ENCODE measurements at places on chromosomes 16 and 17.

- DNase-seq = no peak
Observed at GRCh38 chr17:14672830-14673229, 371.9 kb downstream of the HS3ST3B1 start.

- DNase-seq = no peak
Observed at GRCh38 chr17:3602499-3602898, 6.7 kb downstream of the TRPV1 start.

GRCh38 chr16:55849536-55849935 lies 16.6 kb upstream of the CES1 start:
- DNase-seq = no peak

GRCh38 chr16:11994143-11995119 lies 17.9 kb downstream of the SNX29 start:
- DNase-seq = no peak

DNA sequence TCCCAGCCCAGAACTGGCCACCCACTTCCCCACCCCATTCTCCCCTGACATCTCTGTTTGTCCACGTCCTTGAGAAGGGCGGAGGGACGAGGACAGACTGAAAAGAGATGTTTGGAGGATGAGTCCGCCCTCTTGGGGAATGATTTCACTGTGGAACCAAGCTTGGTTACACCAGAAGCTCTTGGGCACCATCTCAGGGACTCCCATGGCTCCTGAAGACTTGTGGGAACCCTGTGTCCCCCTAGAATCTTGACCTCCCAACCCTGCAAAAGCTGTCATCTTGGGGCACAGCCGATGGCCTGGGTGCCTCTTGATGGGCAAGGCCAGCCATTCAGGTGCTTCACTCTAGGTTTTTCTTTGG lies 25.9 kb upstream of the LITAF start:
- no peak for DNase-seq

DNA sequence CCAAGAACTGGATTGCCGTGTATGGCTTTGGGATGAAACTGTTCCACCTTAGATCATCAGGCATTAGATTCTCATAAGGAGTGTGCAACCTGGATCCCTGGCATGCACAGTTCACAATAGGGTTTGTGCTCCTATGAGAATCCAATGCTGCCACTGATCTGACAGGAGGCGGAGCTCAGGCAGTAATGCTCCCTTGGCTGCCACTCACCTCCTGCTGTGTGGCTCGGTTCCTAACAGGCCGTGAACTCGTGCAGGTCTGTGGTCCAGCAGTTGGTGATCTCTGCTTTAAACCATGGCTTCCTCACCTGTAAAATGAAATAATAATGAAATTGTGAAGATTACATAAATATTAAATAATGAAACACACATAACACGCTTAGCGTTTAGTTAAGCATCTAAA lies 45.5 kb upstream of the FBXO47 start:
- DNase-seq = no peak

GRCh38 chr16:86338403-86339115 lies 171.8 kb upstream of the FOXF1 start:
- DNase-seq = no peak

DNA sequence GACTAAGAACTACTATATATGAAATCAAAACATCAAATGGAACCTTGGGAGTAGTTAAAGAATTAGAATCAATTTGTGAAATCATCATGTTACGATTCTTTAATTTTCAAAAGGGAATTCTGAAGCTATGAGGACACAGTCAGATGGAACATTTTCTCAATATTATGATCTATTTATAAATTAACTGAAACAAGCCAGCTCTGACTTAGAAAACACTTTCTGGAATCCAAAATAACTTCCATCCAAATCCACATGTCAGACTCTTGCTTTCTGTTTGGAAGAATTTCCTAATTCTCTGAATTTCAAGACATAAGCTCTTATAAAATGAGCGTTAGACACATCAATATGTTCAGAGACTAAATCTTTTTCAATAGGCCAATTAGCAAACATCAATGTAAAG lies 737.7 kb upstream of the SOX9 start:
- DNase-seq = no peak

- DNase-seq = no peak
Observed at GRCh38 chr17:40600486-40601046, 35.3 kb upstream of the CCR7 start.

DNA sequence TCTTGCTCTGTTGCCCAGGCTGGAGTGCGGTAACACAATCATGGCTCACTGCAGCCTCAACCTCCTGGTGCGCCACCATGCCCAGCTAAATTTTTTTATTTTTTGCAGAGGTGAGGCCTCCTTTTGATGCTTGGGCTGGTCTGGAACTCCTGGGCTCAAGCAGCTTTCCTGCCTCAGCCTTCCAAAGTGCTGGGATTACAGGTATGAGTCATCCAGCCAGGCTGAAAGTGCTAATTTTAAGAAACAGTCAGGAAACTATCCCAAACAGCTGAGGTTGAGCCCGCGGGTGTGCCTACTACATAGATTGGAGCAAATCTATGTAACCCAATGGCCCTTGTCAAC lies 738 bp upstream of the XPO6 start:
- DNase-seq = no peak

- DNase-seq = no peak
Observed at GRCh38 chr17:78210111-78210510, 3.9 kb upstream of the BIRC5 start.

DNA sequence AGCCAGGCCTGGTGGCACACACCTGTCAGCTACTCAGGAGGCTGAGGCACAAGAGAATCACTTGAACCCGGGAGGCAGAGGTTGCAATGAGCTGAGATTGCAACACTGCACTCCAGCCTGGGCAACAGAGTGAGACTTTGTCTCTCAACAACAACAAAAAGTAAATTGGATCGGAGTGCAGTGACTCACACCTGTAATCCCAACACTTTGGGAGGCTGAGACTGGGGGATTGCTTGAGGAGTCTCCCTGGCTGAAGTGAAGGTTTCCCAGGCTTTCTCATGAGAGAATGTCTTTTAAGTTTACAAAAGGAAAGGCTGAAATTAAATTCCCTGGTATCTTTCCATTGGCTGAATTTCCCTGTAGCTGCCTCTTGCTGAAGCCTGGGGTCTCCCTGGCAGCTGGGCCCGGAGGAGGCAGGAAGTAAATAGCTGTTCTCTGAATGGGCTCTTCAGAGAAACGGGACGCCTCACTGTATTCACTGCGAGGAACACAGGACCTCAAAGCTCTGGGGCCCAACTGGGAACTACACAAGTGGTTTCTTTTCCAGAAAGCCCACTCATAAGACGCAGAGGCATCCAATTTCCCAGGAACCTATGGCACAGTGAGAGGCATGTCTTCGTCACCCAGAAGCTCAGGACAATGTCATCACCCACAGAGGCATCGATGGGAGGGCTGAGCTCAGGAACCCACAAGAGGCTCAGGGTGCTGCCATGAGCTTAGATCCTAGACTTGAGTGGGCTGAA lies 77.4 kb upstream of the SMURF2 start:
- DNase-seq = no peak

GRCh38 chr16:85275533-85276249 lies 163.4 kb upstream of the CIBAR2 start:
- DNase-seq = peak; percentile 87

- no peak for DNase-seq
Observed at GRCh38 chr17:29592850-29593551, at the start of gene ANKRD13B. ANKRD13B (plus strand) TSS chr17:29593132; CDS start chr17:29593622, 490 bp downstream.

- DNase-seq = no peak
Observed at GRCh38 chr17:45749831-45750335, 34.2 kb upstream of the CRHR1 start.

DNA sequence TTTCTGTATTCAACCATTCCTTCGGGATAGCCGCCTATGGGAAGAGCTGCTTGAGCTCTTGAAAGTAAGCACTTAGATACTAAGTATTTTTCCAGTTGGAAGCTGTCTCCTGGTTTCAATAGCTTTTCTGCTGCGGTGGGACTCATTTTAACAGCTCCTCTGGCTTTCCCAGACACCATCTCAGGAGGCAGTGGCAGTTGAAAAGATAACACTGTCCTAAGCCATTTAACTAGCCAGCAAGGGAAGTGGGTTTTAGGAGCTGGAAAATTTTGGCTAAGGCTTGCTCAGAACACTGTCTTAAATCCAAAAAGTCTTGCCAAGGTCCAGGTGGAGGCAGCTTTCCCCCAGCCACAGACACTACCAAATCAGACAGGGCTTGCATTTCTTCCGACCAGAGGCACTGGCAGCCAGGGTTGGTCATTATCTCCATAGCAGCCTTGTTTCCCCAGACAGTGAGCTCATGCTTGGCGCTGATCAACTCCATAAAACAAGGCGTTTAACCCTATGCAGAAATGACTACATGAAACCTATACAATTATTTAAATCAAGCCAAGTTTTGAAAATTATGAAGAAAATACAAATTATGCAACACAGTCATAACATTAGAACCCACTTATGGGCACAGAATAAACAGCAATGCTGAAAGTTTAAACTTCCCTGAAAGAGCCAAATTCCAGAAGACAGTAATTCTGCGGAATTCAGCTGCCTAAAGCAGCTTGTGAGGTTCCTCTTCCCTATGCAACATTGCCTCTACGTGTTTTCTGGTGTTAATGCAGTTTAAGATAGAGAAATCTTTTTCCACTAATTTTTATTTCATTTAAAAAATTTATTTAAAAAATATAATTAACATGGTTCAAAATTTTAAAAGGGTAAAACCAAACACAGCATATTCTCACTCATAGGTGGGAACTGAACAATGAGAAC lies 25.0 kb downstream of the GABARAPL2 start:
- DNase-seq = peak; percentile 89

DNA sequence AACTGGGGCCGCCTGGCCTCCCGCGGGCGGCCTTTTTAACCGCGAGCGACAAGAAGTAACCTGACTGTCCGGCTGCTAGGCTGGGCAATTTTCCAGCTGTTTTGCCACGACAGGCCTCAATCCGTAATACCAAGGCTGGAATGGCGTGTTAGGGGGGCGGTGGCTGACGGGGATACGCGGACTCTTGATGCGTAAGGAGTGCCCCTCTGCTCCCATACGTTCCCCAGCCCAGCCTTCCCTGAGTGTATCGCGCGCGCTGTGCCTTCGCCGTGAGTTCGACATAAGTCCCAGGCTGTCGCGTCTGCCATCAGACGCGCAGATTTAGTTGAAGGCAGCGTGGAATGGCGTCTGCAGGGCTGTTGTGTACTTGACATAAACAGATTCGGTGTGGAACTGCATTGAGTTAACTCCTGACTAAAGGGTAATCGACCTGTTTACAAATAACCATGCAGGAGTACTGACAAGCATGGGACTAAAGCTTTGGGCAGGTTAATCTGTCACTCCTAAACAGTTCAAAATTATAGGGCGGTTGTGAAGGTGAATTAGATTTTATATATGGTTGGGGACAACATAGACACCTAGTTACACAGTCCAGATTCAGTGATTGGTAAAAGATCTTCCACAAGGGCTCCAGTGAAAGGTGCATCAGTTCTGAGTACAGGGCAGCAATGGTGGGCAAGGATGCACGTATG lies 16.6 kb upstream of the ERN1 start:
- peak; percentile 76 for DNase-seq

Data from left forelimb (tissue), 1 donor.